ENCODE measurements at places on chromosomes 7 and 10.

GRCh38 chr7:42152329-42153205 lies 84.4 kb downstream of the GLI3 start:
- DNase-seq, result no peak

DNA sequence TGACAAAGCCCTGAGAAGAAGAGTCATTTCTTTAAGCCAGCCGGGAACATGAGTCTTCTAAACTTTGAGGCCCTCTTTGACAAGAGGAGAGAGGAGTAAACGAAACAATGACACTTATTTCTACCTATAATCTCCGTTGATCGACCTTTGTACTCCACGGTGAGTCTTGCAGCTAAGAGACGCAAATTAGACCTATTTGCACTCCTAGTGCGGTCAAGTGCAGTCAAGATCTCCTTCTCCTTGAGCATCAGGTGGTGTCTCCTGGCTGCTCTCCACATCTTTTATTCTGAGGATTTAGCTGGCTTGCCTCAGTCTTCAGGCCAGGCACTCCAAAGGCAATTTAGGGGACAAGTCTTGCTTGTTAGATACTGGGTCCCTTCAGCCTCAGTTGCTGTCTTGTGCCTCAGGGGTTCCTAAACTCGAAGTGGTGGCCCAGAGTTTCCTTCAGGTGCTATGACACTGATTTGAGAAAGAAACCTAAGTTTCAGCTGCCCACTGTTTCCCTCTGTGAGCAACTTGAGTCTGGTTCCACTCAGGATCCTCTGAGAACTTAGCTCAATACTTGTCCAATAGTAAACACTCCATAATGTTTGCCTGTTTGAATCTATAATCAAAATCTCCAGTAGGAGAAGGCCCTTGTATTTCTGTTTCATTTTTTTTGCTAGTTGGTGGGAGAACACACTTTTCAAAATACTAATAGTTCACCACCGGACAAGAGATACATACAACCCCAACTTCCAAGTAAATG lies 312.9 kb downstream of the RNLS start:
- no peak for DNase-seq

GRCh38 chr10:20233423-20233822 lies 417.2 kb downstream of the PLXDC2 start:
- DNase-seq, result no peak

GRCh38 chr7:122748195-122748594 lies 45.5 kb upstream of the RNF148 start:
- no peak for DNase-seq

DNA sequence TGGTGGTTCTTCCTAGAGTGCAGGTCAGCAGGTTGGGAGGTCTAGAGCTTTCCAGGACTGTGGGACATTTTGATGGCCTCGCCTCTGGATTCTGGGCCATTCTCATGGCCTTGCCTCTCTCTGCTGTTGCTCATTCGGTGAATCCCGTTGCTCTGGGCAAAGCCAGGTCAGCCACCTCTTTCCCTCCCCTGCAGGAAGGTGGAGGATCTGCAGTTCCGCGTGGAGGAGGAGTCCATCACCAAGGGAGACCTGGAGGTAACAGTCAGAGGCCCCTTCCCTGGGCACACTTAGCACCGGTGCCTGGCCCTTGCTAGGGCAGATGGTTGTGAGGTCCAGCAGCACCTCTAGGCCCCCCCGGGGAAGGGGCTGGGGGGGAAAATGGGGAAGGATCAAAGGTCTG lies 74.9 kb downstream of the CLIP2 start:
- no peak for DNase-seq

DNA sequence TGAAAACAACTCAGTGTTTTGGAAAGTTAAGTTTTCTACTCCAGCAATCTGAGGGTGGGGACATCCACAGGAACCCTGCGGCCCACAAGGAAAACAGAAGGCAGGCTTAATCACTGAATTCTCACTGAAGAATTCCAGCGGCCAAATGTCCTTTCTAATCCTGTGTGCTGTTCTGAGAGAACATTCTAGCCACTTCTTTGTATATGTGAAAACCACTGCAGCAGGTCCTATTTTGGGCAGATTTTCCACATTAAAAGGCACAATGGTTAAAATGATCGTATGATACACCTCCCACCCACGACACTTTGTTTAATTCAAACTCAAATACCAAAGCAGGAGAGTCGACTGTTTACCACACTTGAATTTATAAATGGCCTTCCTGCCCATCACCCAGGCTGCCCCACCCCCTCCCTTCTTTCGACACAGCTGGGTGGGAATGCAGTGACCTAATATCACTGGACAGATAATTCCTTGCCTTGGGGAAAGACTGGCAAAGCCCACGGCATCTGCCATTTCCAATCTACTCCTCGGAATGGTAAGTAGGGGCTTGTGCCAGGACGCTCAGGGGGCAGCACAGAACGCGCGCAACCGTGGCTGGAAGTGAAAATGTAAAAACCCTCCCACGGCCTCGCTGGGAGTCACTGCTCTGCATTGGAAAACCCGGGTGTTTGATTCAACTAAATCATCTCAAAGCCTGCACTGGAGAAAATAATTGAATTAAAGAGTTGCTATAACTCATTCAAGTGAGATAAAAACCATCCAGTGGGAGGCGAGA lies 67.0 kb downstream of the CTBP2 start:
- DNase-seq, result no peak

DNA sequence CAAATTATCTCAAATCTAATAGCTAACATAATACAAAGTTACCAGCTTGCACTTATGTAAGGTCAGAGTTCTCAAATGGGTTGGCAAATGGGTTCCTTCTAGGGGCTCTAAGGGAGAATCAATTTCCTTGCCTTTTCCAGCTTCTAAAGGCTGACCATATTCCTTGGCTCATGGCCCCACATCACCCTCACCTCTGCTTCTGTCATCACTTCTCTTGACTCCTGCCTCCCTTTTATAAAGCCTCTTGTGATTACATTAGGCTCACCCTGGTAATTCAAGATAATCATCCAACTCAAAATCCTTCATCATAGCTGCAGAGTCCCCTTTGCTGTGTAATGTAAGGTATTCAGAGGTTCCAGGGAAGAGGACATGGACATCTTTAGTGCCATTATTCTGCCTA lies 42.1 kb downstream of the CHN2 start:
- no peak for DNase-seq

GRCh38 chr7:15204421-15204820 lies 301.9 kb upstream of the DGKB start:
- DNase-seq, result no peak

GRCh38 chr10:110058212-110058611 lies 50.4 kb downstream of the ADD3 start:
- DNase-seq, result no peak

GRCh38 chr7:2476776-2477446 lies 713 bp upstream of the GRIFIN start:
- no peak for DNase-seq

DNA sequence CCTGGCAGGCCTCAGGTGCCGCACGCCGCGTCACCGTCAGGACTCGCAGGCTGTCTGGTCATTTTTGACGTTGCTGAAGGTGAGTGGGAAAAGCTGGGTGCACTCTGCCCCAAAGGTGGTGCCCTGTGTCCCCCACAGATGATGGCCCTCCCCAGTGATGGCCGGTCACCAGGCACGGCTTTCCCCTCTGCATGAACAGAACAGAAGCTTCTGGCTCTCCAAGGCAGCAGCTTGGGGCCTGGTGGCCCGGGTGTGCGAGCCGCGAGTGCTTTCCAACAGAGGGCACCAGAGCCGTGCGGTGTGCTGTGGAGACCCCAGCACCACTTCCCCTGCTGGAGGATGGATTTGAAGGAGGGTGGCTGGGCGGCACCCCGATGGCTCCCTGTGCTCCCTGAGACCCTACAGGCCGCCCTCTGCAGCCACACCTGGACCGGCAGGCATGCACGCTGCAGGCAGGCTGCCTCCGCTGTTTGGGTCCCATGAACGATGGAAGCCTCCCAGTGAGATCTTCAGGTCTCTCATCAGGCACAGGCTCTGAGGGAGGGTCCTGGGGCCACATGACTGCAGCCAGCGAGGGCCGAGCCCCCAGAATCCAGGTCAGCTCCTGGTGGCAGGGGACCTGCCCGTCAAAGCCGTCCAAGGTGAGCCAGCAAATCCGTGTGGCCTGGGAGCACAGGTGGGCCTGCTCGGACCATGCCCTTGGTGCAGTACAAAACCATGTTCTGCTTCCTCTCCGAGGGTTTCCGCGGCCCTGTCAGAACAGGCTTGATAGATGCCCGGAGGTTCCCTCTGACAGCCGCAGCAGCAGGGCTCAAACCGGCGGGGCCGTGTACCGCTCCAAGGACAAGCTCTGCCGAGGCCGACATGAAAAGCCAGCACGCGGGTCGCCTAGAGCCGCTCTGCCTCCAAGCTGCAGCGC lies 195.4 kb downstream of the EBF3 start:
- DNase-seq, result peak; percentile 75

GRCh38 chr10:21326594-21327288 lies 198.7 kb downstream of the SKIDA1 start:
- DNase-seq, result no peak

GRCh38 chr7:56537952-56538351 lies 421.7 kb upstream of the NUPR2 start:
- no peak for DNase-seq

- no peak for DNase-seq
These were observed 67.1 kb downstream of the SHH start for GRCh38 chr7:155744971-155745683.

GRCh38 chr10:131099028-131099726 lies 212.3 kb downstream of the TCERG1L start:
- no peak for DNase-seq

DNA sequence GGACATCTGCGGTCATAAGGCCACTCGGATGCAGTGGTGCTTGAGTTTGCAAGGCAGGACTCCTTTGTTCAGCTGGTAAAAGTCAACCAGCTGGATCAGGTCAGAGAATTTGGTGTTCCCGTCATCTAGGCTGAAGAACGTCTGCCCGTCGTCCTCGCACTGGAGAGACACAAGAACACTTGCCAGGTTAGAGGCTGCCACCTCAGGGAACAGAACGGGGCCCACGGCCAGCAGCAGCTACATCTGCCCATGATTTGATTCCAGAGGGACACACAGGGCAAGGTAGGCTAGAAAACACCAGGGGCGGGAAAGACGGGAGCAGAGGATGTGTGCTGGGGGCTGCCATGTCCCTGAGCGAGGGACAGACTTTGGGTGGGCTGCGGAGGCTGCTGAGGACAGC lies 27.7 kb upstream of the DDC start:
- no peak for DNase-seq

DNA sequence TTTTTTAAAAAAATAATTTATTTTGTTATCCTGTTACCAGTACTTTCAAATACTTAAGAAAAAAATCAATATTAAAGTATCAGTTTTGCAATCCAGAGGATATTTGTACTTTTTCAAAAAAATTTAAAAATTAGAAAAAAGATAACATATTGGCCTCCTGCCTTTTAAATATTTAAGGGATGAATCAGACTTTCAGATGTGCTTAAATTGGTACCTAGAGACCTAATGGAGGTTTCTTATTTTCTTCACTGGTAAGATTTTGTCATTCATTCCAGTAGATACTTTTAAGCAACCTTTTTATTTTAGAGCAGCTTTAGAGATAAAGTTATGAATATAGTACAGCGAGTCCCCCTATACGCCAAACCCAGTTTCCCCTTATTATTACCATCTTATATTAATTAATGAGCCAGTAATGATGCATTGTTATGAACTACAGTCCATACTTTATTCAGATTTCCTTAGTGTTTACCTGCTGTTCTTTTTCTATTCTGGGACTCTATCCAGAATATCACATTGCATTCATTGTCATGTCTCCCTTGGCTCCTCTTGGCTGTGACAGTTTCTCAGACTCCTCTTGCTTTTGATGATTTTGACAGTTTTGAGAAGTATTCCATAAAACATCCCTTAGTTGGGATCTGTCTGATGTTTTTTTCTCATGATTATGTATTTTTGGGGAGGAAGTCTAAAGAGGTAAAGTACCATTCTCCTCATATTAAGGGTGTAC lies 34.2 kb downstream of the BICC1 start:
- DNase-seq, result no peak

DNA sequence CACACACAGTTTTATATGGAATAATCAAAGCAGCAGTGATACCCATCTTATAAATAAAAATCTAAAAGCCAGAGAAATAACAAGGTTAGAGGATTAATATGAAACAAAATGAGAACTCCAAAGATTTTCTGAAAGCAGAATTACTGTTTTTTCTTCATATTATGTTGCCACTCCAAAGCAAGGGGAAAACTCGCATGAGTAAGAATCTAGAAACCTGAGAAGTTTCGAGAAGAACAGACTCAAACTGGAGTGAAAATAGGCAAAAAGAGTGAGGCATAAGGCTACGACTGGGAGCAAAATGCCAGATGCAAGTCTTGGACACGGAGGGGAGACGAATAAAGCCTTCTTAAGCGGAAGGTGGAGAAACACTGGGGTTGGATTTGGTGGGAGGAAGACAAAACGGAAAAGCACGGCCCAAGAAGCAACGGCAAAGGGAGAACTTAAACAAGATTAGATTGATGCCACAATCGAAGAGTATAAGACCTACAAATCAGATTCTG lies 923 bp downstream of the TNPO3 start:
- no peak for DNase-seq

GRCh38 chr10:113491967-113492565 lies 60.8 kb upstream of the HABP2 start:
- DNase-seq, result no peak

DNA sequence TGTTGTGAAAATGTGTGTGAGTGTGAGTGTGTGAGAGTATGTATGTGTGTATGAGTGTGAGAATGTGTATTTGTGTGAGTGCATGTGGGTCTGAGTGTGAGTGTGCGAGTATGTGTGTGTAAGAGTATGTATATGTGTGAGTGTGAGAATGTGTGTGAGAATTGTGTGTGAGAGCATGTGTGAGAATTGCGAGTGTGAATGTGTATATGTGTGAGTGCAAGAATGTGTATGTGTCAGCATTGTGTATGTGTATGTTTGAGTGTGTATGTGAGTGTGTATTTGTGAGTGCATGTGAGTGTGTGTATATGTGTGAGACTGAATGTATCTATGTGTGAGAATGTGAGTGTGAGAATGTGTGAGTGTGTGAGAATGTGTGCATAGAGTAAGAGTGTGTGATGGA lies 72.0 kb upstream of the PCBD1 start:
- DNase-seq, result no peak

DNA sequence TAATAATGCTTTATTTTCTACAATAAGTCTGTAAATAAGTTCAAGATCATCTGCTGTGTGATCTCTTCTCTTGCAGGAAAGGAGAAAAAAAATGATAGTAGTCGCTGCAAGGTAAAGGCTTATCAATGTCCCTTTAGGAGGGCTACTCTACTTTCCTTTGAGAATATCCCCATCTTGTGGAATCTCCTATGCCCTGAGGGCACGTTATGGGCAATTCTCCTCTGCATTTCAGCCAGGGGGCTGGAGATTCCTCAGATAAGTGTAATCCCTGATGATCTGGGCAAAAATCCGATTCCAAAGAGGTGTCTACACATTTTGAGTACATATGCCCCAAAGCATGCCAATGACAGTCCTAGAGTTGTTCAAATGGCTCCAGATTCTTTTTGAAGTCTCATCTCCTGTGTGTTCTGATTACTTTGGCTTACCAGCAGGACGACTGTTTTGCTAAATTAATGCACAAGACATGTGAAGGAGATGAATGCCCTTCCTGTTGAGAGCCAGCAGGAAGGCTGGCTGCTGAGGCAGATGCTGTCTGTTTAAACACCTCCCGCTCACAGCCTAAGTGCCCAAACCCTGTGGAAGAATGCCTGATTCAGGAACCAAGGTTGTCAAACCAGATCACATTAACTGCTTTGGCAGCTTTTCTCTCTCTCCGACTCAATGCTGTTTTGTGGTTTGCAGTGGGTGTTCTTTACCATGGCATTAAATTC lies 171.2 kb upstream of the COL1A2 start:
- peak; percentile 61 for DNase-seq

GRCh38 chr7:46664453-46664852 lies 743.4 kb upstream of the IGFBP3 start:
- no peak for DNase-seq

All from H1 (cell line).